ENCODE measurements at places on chromosomes 3 and 15.

DNA sequence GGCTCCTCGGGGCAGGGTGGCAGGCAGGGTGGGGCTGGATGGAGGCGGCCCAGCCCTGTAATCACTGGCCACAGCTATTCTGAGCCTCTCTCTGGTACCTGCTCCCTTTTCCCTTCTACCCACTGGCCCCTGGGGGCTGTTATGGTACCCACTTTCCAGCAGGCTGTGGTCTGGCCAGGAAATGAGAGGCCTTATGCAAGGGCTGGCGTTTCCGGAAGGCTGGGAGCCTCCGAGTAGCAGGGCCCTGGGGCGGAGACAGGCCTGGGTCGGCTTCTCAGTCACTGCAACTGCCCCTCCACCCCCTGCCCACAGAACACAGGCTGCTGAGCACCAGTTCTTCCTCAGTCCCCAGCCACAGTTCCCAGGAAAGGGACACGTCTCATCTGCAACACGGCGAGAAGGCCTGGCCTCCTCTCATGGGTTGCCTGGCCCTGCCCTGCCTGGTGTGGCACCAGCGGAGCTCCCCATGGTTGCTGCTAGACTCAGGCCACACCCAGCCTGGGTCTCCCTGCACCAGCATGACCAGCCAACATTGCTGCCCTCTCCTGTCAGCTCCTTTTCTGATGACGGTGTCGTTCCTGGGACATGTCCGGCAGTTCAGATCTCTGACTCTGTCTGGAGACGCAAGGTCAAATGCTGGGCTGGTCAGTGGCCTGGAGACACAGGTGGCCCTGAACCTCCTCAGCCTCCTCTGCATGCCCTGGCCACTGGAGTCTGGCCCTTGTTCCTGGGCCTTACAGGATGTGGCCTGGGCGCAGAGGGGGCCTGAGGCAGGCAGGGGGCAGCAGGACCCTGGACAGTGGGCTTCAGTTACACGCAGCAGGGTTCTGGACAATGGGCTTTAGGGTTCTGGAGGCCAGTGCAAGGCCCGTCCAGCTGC is 6.5 kb downstream of the CHST13 start:
- DNase-seq: no peak

GRCh38 chr3:196222876-196223595 is 6.7 kb downstream of the SLC51A start:
- DNase-seq: no peak

DNA sequence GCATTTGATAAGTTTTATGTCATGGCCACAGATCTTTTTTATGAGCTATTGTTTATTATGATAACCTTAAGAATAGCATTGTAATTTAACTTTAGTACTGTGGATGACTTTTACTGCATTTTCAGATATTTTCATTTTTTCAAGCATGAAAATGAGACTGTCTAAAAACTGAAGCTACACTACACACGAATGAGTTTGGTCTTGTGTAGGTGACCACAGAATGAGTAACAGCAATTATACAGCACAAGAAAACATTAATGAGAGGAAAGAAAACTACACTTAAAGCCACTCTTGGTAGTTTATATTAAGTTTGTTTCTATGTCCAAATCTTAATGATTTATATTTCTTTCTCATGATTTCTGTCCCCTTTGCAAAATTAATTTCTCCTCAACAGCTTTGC is 809.2 kb downstream of the NAALADL2 start:
- DNase-seq: no peak

DNA sequence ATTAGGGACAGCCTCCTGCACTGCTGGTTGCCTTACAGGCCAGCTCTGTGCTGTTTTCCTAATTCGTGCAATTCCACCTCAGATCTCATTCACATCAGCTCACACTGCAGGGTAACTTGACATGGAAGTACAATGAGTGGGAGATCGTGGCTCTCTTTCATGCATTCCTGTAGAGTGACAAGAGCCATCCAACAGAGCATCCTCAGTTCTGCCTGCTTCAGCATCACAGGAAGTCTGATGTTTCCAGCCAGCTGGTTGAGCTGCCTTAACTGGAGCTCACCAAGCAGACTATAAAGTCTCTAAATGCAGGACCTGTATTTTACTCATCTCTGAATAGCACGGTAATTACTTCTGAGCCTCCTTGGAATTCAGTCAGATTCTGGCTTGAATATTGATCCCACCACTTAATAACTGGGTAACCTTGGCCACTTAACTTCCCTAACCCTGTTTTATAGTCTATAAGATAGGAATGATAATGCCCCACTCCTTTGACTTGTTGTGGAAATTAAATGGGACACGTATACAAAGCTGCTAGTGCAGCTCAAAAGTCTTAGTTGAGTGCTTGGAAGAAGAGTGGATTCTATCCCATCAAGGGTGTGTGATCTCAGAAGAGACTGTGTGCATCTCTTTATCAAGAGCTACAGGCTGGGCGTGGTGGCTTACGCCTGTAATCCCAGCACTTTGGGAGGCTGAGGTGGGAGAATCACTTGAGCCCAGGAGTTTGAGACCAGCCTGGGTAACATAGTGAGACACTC is 1.4 kb upstream of the DIS3L start:
- peak; percentile 35 for DNase-seq

- DNase-seq: no peak
These were observed 139.5 kb downstream of the MAGI1 start for GRCh38 chr3:65899226-65899625.

- DNase-seq: peak; percentile 48
These were observed 711 bp downstream of the XXYLT1 start for GRCh38 chr3:195270079-195270816.

All from Jurkat, Clone E6-1 (cell line).